ENCODE measurements at places on chromosomes 2 and 18.

DNA sequence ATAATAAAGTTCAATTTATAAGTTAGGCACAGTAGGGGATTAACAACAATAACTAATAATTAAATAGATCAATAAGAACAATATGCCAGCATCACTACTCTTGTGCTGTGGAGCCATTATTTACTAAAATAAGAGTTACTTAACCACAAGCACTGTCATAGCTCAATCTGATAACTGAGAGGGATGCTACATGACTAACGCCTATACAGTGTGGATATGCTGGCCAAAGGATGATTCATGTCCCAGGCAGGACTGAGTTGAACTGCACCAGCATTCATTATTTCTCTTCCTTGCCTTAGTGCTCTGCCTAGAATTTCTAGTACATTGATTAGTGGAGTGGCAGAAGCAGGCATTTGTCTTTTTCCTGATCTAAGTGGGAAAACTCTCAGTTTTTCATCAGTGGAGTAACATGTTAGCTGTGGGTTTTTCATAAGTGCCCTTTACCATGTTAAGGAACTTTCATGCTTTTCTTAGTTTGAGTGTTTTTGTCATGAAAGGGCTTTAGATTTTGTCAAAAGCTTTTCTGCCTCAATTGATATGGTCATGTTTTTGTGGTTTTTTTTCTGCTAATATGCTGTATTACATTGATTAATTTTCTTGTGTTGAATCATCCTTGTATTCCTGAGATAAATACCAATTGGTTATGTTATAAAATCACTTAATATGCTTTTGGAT, 21.7 kb downstream of the KIAA1328 start:
- no peak for DNase-seq

GRCh38 chr18:31835528-31836133, 75.0 kb upstream of the SLC25A52 start:
- peak; percentile 4 for DNase-seq

- no peak for DNase-seq
These were observed 10.8 kb downstream of the AGAP1 start for GRCh38 chr2:235504441-235505180.

DNA sequence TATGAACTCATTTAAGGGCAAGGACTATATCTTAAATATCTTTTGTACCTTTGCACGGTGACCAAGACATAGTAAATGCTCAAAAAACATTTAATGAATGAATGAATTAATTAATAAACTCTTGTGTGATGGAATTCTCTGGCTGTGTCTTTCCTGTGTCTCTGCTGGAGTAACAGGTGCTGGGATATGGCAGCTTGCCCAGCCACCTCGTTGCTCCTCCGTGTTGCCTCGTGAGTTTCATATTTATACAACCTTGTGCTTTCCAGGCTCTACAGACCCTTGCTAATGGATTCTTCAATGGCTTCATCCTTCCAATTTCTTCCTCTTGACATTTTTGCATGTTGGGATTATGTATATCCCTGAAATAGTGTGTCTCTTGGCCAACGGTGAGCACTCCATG, 30.4 kb downstream of the CTAGE1 start:
- no peak for DNase-seq

DNA sequence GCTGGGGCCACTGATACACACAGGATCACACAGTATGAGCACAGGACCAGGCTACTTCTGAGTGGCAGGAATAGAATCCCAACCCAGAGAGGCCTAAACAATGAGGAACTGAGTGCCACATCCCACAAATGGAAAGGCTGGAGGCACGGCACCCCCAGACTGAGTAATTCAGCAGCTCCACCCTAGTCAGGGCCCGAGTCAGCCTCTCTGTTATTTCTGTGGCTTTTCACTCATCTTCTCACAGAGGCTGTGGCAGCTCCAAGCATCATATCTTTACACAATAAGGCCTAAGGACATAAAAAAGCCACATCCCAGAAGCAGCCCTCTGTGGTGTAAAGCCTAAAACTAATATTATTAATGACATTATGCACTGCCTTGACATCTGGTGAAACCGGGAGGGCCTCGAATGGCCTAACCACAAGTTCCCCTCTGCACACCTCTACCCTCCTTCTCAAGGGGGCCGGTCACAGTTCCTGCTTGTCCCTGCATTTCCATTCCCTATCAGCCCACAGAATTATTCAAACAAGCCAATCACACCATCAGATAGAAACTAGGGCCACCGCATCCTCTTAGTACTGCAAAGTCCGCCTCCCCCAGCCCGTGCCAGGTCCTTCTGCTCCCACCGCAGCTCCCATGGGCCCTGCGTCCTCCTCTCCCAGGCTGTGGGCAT, 12.5 kb upstream of the MAL start:
- no peak for DNase-seq

DNA sequence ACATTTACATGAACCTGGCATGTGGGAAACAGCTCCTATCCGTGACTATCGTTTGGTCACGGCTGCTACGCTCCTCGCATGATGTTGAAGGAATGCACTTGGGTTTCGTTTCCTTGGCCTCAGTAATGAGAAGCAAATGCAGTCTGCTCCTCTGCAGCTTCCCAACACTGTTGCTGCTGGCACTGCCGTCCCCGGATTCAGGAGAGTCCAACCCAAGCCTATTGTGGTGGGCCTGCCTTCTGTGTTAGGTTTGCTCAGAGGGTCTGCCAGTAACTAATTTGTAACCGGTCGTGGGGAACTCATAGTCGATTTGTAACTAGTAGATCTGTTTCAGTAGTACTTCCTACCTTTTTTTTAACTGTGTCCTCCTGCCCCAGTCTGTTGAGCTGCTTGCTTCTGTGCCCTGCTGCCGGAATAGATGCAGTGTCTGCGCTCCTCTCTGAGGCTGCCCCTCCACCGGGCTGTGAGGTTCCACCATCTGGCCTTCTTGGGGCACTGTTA, 58.4 kb downstream of the WDSUB1 start:
- peak; percentile 50 for DNase-seq

DNA sequence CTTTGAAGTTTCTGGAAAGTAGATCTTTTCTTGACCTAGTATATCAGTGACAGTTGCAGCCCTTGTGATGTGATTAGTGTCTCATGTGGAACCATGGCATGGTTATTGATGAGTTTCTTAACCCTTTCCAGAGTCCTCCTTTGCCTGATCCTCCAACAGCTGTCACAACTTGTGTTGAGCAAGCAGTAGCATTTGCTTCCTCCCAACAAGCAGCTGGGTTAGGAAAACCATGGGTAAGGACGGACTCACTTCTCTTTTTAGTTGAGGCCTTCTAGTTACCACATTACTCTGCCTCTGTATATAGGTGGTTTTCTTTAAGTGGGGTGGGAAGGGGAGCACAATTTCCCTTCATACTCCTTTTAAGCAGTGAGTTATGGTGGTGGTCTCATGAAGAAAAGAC, 96.3 kb downstream of the XRCC5 start:
- no peak for DNase-seq

GRCh38 chr2:74317701-74318100, 25.5 kb downstream of the SLC4A5 start:
- DNase-seq, result no peak

GRCh38 chr2:212939777-212940531, 211.5 kb downstream of the IKZF2 start:
- no peak for DNase-seq

DNA sequence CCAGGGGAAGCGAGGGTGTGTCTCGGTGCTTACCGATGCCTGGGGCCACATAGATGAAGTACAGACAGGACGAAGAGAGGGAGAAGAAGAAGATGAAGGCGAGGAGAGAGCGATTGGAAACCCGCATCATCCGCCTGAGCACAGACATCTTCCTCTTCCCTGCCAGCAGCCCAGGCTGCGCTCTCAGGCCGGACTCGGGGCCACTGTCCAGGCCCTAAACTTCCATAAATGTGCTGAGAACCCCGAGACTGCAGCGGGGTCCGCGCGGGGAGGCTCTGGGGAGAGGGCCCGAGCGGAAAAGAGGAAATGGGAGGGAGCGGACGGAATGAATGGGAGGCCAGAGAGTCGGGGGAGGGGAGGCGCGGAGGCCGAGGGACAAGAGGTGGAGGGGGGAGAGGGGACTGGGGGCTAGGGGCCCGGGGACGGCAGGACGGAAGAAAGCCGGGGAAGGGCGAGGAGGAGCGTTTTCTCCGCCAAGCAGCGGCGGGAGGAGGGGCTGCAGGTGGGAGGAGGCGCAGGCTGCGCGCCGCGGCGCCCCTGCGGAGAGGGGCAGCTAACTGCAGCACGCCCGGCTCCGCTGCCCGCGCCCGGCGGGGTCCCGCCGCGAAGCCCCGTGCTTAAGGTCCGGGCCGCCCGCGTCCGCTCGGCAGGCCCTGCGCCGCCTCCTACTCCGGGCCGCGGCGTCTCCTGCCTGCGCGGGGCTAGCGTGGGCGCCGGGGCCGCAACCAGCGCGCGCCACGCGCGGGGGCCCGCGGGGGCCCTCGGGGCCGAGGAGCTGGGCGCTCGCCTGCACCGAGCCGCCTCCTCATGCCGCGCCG, at the start of gene B4GALT6:
B4GALT6 (minus strand) TSS at position 303 of the 818 bp plus-strand sequence; CDS start at position 148, 155 bp downstream.
- no peak for DNase-seq

GRCh38 chr2:147538088-147538487, 306.7 kb upstream of the ACVR2A start:
- no peak for DNase-seq

DNA sequence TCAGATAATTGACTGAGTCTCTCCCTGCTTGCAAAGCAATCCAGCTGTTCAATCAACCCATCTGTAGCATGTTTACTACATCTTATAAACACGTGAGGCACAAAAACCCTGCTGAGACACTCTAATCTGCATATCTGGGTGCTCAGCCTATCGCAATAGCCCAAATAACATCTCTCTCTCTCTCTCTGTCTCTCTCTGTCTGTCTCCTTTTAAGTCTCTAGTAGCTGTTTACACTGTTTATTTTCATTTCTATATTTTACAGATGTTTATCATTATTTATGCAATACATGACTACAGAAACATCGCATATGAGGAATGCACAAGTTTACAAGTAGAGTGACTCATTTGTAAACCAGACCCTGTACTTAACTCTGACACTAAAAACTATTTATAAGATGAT, 422.1 kb upstream of the DSEL start:
- no peak for DNase-seq

DNA sequence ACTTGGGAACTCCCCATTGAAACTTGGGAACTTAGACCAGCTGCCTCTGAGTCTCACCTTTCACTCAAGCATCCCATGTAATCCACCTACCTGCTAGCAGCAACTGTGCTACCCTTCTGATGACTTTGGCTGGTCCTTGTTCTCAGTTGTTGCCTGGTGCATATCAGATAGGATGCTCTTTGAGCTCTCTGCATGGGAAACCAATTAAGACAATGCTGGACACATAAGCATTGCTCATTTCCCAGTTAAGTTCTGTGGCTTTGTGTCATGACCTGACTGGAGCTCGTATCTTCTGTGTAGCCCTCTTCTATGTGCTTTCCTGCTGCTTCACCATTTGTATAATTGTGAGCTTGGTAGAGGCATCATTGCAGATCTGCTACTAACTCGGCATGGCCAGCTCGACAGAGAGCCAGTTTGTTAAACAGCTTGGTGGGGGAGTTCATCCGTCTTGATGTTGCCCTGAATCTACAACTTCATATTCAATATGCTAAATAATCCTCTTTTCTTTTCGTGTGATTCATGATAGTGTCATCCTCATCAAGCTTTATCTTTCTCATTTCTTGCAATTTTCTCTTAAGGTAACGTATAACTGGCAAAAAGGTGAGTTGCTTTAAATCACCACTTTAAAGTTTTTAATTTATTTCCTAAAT, 447.5 kb upstream of the SLC14A2 start:
- DNase-seq, result no peak

DNA sequence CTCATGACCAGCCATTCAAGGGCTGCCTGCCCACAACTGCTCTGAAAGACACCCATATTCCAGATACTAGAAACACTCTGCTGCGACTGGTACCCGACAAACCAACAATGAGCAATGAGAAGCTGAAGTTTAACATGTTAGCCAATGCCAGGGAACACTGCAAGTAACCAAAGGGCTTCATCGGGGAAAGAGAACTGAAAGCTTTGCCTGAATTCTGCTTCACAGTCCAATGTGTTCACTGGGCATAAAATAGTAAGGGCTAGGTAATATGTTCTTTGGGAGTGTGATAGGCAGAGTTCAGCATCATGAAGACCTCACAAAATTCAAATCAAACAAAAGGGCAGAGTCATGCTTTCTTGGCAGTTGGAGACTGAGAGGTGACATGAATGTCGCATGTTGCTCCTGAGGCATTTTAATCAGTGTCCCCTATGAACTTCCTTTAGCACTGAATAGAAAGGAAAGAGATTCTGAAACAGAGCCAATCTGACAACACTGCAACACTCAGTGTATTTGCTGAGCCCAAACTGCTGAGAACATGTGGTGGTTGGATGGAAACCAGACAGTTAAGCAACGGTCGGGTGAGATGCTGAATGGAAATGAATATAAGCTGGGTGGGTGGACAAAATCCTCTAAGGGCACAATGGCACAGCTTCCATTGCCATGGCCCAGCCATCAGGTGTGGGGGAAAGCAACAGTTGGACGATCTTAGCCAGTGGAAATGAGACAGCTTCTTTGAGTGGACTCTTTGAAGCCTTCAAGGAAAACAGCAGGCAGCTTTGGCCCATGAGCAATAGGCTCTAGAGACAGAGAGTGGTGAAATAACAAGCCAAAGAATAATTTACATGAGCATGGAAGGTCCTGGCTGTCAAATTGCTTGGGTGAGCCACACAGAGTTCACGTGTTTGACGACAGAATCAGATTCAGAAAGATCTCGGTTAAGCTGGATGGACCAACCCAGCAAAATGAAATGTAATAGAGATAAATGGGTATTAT, 277.5 kb downstream of the AFF3 start:
- DNase-seq, result no peak

GRCh38 chr2:46569766-46570165, 90.4 kb downstream of the TMEM247 start:
- no peak for DNase-seq

DNA sequence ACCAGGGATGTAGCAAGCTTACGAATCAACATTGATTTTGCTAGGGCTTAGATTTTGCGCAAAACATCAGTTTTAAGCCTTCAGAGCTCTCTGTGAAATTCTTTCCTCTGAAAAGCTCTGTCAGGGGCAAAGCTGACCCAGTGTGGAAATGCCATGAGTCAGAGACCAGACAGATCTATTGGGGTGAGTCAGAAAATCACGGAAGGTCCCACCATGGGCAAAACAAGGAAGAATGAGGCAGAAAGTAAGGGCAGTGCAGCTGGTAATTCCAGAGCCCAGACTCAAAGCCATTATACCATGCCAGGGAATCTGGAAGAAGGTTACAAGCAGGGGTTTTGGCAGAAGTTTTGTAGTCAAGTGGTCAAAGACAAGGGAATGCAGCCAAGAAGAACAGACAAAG, 256.6 kb upstream of the CTAGE1 start:
- DNase-seq, result no peak

GRCh38 chr2:209592106-209592505, 168.3 kb downstream of the MAP2 start:
- no peak for DNase-seq

- DNase-seq, result no peak
These were observed 228.5 kb downstream of the GLI2 start for GRCh38 chr2:120963997-120964705.

- no peak for DNase-seq
These were observed 84.5 kb downstream of the PRPF40A start for GRCh38 chr2:152632736-152633135.

DNA sequence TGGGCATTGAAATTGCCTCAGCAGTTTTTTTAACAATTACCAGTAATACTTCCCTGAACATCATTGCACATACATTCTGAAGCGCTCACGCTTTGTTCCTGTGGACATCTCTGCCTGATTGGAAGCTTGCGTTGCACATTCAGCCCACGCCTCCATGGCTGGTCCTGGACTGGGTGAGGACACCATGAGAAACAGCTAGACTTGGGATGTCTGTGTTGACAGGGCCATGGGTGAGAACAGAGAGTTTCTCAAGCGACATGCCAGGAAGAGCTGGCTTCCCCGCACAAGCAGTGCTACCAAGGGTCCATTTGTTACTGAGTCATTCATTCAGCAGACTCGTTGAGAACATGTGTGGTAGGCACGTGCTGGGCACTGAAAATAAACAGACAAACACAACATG, 166.3 kb downstream of the GBX2 start:
- no peak for DNase-seq
